ENCODE measurements at places on chromosomes 16 and 17.

DNA sequence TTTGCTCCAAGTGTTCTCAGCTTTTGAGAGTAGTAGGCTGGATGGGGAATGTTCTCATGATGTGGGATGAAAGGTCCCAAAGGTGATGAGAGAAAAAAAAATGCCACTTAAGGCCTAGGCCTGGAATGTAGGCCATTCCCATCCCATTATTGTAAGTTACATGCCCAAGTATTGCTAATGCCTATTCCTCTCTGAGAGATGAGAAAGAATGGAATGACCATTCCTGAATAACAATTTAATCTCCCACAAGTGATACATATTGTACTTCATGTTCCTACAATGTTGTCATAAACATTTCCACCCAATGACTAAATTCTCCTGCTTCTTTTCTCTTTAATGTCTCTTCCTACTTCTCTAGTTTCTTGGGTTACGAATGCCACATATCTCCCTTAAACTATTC, 102.8 kb upstream of the KCNJ16 start:
- no peak for DNase-seq

- DNase-seq = no peak
Observed at GRCh38 chr17:45125509-45125908, 6.8 kb downstream of the PLCD3 start.

- DNase-seq = no peak
Observed at GRCh38 chr16:82134846-82135245, 35.2 kb downstream of the MPHOSPH6 start.

DNA sequence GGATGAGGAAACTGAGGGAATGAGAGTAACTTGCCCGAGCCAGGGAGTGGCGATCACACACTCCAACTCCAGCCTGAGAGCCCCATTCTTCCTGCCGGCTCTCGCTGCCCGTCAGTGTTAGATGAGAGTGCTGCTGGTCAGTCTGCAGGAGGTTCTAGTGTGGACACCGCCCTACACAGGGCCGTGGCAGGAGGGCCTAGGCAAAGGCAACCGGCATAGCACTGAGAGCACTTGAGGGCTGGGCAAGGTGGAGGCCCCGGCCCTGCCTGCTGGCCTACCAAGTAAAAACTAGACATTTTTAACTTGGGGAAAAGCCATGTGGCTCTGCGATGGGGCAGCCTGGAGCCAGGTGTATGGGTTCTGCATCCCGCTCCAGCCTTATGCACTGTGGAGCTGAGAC, 354.8 kb downstream of the SEC14L1 start:
- DNase-seq = no peak

Measured in stimulated activated CD8-positive, alpha-beta memory T cell treated with anti-CD3 and anti-CD28 coated beads, Interleukin-4, amount 100 ng/mL, for 1 hour (primary cell).